ENCODE measurements at places on chromosomes 16 and 17.

GRCh38 chr17:74528491-74529199 is 2.6 kb downstream of the CD300LB start:
- DNase-seq, result no peak

DNA sequence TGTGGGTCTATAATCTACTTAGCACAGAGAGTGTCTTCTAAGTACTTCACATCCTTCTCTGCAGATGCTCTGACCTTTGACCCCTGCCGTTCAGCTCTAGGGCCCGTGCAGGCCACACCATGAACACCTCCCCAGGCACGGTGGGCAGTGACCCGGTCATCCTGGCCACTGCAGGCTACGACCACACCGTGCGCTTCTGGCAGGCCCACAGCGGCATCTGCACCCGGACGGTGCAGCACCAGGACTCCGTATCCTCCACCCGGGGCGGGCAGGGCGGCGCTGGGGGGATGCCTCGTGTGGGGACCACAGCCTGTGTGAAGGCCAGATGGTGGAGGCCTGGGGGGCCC is 686 bp downstream of the MLST8 start:
- DNase-seq, result no peak

DNA sequence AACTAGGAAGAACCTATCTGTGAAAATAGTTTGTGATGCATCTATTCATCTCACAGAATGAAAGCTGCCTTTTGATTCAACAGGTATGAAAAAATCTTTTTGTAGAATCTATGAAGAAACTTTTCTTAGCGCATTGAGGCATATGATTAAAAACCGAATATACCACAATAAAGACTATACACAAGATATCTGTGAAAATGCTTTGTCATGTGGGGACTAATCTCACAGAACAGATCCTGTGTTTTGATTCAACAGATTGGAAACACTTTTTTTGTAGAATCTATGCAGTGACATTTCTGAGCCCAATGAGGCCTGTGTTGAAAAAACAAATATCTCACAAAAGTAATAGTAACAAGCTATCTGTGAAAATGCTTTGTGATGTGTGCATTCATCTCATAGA is 2247.5 kb downstream of the TP53TG3F start:
- DNase-seq, result no peak

DNA sequence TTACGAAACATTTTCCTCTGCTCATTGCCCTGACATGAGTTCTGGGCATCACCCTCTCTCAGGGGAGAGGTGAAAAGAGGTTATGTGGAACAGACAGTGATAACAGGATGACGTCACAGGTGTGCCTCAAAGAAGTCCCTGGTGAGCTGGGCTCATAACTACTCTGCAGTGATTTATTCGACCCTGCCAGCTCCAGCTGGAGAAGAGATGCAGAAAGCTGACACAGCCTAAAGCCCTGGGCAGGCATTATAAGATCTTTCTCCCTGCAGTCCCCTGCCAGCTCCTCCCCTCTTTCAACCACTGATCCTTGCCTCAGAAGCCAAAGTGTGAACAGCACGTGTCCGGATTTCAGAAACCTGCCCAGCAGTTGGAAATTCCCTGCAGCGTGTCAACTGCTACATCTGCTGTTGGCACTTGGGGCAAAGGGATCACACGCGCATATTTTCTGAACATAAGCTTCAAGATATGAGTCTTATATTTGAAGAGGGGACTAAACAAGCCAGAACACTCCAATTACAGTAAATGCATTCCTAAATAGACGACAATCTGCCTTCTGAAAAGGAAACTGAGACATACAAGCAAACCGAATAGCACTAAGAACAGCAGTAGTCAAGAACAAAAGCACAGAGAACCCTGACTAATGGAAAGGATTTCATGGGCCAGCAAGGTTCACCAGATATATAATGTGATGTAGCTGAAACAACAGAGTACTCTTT is 80.5 kb downstream of the SMG6 start:
- DNase-seq, result no peak

- DNase-seq, result no peak
Measured at GRCh38 chr17:46978489-46979146, 435 bp downstream of the RPRML start.

- DNase-seq, result no peak
Measured at GRCh38 chr17:17750881-17751280, 69.6 kb downstream of the RAI1 start.

DNA sequence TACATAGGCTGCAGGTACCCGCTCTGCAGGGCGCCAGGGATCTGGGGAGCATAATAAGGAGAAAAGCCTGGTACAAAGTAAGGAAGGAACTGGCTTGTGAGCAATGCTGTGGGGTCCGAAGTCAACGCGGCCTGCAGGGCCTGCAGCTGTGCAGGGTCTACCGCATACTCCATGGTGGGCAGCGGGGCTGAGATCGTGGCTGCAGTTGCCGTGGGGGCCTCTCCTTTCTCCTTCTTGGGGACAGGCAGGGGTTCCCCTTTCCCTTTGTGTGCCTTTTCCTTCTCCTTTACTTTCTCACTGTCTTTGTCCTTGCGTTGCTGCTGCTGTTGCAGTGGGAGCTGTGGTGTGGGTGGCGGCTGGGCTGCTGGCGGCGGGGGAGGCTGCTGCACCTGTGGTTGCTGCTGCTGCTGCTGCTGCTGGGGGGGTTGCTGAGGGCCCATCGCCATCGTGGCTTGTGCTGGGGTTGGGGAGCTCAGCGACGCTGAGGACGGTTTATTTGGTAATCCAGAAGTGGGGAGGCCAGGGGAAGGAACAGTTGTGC is 259.6 kb downstream of the ZFHX3 start:
- no peak for DNase-seq

GRCh38 chr16:69240331-69240730 is 53.4 kb downstream of the SNTB2 start:
- no peak for DNase-seq

- no peak for DNase-seq
Measured at GRCh38 chr16:75139498-75139897, 8.8 kb upstream of the ZFP1 start.

- no peak for DNase-seq
Measured at GRCh38 chr16:17138801-17139200, 332.0 kb downstream of the XYLT1 start.

- no peak for DNase-seq
Measured at GRCh38 chr17:76585033-76585648, 519 bp downstream of the ST6GALNAC2 start.

GRCh38 chr16:88688013-88688778 is 1.9 kb upstream of the SNAI3 start:
- no peak for DNase-seq

- DNase-seq, result no peak
Measured at GRCh38 chr17:39138431-39139160, 12.8 kb downstream of the PLXDC1 start.

- DNase-seq, result no peak
Measured at GRCh38 chr16:49597796-49598195, 224.2 kb downstream of the C16orf78 start.

DNA sequence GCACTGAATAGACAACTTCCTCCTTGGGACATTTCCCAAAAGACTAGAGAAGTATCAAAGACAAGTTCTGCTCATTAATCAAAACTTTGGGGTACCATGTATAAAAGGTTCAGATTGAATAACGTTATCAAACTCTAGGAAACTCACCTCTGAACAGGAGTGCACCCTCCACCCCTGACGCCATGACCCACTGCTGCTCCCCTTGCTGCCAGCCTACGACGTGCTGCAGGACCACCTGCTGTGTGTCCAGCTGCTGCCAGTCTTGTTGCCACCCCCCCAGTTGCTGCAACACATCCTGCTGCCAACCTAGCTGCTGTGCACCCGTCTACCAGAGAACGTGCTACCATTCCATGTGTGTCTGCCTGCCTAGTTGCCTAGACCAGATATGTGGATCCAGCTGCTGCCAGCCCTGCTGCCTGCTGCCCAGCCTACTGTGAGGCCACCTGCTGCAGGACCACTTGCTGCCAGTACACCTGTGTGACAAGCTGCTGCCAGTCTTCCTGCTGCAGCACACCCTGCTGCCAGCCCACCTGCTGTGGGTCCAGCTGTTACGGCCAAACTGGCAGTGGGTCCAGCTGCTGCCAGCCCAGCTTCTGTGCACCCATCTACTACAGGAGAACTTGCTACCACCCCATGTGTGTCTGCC is 13.8 kb upstream of the KRTAP9-2 start:
- no peak for DNase-seq

DNA sequence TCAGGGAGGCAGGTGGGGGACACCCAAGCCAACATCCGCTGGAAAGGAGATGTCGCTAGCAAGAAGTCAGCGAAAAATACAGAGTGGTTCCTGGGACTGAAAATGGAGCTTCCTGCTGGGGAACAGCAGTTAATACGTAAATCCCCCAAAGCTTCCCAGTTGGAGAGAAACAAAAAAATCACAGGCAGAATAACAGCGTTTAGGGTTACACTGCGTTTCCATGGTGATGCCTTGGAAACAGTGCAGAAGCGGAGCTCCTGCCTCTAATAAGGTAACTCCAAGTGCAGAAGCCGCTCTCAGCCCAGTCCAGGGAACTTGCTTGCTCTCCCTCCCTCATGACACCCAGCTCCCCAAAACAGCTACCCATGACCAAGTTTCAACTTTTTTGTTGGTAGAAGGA is 73.4 kb downstream of the PLD6 start:
- peak; percentile 57 for DNase-seq

- DNase-seq, result no peak
Measured at GRCh38 chr17:40341808-40342503, 22.6 kb downstream of the GJD3 start.

- no peak for DNase-seq
Measured at GRCh38 chr17:67358612-67359011, 7.8 kb downstream of the PSMD12 start.

- DNase-seq, result no peak
Measured at GRCh38 chr17:983921-984320, 4.3 kb upstream of the NXN start.

- DNase-seq, result no peak
Measured at GRCh38 chr16:86354641-86355513, 155.4 kb upstream of the FOXF1 start.

- DNase-seq, result no peak
Measured at GRCh38 chr16:85923153-85924021, 24.4 kb downstream of the IRF8 start.

DNA sequence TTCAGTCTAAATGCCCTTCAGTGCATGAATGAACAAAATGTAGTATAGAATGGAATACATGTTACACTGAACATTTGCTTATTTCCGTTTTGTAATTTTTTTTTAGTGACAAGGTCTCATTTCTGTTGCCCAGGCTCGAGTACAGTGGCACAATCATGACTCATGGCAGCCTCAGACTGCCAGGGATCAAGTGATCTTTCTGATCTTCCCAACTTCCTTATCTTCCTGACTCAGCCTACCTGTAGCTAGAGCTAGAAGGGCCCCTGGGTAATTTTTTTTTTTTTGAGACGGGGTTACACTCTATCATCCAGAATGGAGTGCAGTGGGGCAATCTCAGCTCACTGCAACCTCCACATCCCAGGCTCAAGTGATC is 7.3 kb upstream of the SLX4 start:
- no peak for DNase-seq

DNA sequence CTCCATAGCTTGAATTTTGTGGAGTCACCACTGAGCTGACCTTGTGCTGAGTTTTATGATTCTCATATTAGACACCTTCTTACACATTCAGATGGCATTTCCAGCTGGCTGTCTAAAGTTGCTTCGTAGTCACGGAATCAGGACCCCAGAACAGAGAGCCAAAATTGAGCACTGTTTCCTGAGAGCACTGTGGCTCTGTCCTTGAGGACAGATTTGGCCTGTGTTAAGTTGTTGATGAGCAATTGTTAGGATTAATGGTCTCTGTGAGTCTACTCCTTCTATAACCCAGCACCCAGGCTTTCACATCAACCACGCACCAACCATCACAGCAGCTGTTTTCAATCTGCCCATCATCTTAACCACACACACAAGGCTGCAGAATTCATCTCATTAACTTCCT is 277.5 kb upstream of the HSBP1 start:
- DNase-seq, result no peak

- no peak for DNase-seq
Measured at GRCh38 chr16:85897382-85897781, 1.6 kb upstream of the IRF8 start.

DNA sequence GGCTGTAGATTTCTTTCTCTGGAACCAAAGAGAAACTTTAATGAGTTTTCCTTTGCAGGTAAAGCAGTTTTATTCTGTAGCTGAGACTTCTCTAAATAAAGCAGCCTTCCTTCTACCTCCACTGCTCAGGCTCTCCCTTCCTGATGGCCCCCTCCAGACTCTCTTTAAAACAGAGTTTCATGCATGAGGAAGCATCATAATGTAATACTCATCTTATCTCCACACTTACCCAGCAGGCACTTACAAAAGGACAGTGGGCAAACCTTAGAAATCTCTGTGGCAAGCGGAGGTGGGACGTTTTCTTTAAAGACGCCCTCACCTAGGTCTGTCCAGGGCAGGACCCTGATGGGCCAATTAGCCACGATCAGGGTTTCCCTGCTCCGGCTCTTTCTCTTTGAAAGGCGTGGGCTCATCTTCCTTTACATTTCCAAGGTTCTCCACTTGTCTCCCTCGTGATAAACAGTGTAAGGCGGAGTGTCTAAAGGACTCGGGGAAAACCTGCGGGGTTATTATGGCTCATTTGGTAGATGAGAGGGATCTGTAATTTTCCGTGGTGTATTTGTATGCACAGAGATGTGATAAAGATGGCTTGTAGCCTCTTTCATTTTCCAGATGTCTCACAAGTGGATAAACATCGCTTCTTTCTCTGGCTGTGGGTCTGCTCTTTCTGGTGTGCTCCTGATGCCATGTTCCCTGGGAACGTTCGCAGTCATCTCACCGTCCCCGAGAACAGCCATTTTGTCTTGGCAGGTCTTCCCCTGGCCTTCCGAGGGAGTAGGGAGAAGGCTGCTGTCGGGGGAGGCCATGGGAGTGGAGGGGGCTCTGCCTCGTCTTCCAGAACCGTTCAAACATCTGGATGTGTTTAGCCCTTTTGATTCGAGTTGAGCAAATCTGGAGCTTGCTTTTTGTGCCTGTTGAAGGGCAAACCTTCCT is 239.0 kb downstream of the CCDC182 start:
- no peak for DNase-seq

- DNase-seq, result no peak
Measured at GRCh38 chr16:62036101-62036801, at the start of gene CDH8. Gene CDH8 (minus strand): TSS chr16:62036438. CDS start chr16:62021403, 15,035 bp downstream.

DNA sequence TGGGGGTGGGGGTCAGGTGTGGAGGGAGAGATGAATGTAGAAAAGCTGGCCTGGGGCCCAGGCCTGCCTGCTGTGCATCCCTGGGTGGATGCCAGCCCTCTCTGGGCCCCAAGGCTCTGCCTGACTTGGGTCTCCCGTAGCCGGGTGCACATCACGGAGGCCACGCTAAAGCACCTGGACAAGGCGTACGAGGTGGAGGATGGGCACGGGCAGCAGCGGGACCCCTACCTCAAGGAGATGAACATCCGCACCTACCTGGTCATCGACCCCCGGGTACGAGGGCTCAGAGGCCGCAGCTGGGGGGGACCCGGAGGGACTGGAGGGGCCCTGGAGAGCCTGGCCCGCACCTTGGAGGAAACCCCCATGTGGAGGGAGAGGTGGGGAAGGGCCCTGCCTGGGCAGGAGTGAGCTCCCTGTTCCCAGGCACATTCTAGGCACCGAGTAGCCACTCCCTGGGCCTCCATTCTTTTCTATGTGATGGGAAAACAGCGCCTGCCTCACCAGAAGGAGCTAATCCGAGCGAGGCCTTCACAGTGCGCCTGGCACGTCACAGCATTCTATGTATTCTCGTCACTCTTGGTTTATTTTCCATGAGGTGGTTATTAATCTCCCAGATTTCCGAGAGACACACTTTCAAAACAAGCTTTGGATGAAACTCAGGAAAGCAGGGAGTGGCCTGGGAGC is 34.7 kb downstream of the ADCY7 start:
- DNase-seq, result no peak
